ENCODE measurements at places on chromosomes 16 and 17.
A peak's percentile ranks its signal among the peaks of the same experiment; 100 is the strongest.

GRCh38 chr16:66894948-66895688, 14.8 kb downstream of the PDP2 start:
- peak; percentile 82 for DNase-seq

- no peak for DNase-seq
Observed at GRCh38 chr16:67531247-67531646, 2.6 kb downstream of the RIPOR1 start.

DNA sequence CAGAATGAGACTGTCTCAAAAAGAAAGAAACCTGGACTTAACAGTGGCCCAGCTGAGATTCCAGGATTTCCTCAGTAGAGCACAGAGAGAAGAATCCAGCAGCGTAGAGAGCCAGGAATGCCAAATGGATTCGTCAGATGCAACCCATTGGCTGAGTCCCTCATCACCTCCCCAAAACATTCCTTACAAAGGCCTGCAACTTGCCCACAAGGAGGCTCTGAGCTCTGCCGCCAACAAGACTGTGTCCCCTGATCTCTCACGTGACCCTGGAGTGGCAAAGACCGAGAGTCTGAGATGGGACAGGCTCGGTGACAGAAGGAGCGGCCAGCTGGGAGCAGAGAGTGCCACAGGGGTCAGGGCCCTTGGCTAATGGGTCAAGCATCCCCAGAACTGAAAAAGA, 6.9 kb upstream of the CHMP6 start:
- no peak for DNase-seq

GRCh38 chr16:58176608-58177352, 21.1 kb downstream of the CSNK2A2 start:
- DNase-seq: peak; percentile 40

DNA sequence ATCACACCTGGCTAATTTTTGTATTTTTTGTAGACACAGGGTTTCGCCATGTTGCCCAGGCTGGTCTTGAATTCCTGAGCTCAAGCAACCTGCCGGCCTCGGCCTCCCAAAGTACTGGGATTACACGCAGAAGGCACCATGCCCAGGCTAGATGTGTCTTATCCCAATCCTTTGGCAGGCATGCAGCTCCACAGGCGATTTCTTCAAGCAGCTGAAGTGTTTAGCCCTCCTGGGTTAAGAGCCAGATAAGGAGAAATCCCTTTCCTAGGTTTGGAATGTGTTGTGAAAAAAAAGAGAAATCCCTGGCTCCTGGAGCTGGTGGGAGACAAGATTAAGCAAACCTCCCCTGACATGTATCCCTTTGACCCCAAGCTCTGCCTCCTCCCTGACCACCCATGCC, 2.1 kb upstream of the NHERF1 start:
- no peak for DNase-seq
